Occipital lobe (tissue), 3 donors: ENCODE measurements at places on chromosomes 1 and 21. TPM values are rescaled to one million over a fixed set of nuclear protein-coding genes. Genes with fewer than 3 reads are reported as not detected.

GRCh38 chr1:15650433-15650832, 33.2 kb downstream of the DDI2 start:
- no peak for DNase-seq

GRCh38 chr1:68521286-68521685, 24.4 kb upstream of the DEPDC1 start:
- DNase-seq, result no peak

DNA sequence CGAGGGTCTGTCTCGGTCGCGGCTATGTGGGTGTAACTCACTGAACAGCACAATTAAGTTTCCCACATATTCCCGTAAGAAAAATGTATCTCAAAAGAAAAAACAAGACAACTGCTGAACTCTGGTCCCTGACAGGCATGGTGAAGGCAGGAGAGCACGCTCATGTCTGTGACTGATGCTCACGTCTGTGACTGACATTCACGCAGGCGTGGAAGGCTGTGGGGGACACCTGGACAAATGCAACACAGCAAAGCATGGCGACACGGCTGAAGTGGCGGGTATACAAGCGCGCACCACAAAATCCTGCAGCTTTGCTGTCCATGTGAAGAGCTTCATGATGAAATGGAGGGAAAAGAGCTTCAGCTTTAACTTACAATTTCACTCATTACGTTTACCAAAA, 6.0 kb downstream of the PTTG1IP start:
- no peak for DNase-seq

DNA sequence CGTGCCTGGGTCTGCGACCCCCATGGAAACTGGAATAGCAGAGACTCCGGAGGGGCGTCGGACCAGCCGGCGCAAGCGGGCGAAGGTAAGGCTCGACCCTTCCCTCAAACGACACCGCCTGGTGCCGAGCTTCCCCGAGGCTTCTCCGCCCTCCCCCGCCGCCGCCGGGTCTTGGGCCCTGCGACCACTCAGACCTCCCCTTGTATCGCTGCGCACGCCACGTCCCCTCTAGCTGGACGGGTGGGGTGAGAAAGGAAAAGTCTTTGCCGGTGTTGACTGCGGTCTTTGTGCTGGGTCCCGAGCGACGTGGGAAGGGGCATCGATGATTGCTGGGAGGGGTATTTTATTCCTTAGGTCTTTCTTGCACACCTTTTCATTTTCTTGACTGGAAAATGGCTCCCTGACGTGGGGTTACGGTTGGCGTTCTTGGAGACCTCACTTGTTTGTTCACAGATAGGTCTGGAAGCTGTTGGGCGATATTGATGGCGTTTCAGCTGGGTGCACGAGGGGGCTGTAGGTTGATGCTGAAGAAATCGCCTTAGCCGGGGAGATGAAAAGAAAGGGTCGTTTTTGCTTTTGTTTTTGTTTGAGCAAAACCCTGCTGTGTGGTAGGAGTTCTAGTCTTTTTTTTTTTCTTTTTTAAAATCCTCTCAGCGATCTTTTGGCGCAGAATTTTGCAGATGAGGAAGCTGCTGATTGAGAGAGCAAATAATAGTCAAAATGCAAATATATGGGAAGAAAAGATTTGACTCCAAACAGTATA, 776 bp downstream of the KDM1A start:
- DNase-seq, result no peak

- no peak for DNase-seq
These were observed 27.2 kb upstream of the KIF21B start for GRCh38 chr1:201050515-201051277.

- no peak for DNase-seq
These were observed 657.0 kb downstream of the AMY1C start for GRCh38 chr1:104406728-104407127.

DNA sequence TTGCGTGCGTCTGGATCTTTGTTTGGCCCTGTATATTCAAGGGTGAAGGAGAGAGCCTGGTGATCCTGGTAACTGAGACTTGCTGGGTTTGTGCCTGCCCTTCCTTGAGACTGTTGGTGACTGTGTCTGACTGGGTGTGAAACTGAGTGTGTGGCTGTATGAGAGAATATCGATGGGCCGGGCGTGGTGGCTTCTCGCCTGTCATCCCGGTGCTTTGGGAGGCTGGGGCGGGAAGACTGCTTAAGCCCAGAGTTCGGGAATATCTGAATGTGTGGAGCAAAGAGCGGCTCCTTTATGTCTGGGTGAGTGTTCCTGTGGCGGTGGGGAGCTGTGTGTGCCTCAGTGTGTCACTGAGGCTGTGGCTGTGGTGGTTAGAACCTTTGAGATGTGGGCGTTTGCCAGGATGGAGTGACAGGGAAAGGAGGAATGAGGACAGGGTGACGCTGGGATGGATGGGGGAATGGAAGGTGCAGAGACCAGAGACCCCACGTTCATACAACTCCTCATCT, 2.7 kb upstream of the MARCKSL1 start:
- DNase-seq, result no peak

DNA sequence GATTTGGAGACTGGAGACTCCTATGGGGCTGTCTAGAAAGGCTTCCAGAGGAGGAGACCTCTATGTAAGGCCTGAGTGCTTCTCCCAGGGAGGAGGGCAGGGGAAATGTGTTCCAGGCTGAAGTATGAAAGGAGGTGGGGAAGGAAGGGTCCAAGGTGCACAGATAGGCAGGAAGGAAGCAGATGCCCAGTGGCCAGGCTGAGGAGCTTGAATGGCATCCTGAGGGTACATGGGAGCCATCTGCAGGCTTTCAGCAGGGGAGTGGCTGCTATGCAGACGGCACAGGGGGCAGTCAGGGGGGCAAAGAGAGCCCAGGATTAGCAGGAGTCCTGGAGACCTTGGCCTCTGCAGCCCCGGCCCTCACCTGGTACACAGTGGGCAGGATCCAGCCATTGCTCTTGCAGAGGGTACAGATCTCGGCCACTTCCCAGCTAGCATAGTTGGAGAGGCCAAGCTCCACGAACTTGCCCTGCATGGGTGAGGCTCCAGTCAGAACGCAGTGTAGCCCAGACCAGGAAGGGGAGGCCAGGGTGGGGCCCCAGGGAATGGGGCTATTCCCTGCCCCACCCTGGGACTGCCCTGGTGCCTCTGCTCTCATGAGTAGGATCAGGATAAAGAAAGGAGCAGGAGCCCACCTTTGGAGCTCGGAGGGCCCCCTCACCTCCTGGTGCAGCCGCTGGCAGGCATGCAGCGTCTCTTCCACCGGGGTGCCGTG, 4.0 kb downstream of the AKR7A2 start:
- DNase-seq, result no peak

DNA sequence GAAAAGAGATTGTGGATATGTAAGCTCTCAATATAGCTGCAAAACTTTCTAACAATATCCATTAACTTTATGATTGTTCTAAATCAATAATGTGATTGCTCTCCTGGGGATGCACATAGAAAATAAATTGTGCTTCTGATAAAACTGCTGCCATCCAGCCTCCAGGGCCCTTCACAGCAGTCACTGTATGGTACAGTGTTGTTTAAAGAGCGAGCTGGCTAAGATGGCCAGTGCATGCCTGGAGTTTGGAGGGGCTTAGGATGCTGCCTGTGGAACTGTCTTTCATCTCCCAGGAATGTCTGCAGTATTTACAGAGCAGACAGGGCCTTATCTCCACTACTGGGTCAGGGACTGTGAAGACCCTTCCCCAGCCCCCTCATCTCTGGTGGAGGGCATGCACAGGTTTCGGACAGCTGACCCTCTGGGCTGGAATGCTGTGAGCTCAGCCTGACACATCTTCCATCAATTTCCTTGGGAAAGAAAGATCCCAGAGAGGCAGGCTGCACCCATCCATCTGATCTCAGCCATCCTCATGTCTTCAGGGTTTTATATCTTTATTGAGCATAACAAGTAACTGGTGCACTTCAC, 137.0 kb downstream of the PLPP3 start:
- DNase-seq, result no peak

GRCh38 chr21:21929789-21930188, 931.6 kb downstream of the NCAM2 start:
- no peak for DNase-seq

DNA sequence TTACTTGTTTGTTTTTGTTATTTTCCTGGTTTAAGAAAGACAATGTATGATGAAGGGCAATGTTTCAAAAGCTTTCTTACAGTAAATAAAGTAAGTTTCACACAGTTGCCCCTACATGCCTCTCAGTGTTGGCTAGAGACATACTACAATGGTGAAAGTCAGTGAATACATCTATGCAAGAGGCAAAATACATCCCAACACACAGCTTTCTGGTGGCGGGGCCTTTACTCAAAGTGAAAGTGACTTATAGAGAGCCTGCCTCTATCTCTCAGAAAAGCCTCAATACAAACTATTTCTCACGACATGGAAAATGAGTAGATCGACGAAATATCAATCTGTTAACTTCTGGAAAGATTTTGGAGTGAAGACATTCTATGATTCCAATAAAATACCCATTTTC, 122.3 kb downstream of the SLC30A10 start:
- DNase-seq, result no peak

GRCh38 chr1:114453361-114453784, 57.6 kb downstream of the TRIM33 start:
- no peak for DNase-seq

- DNase-seq, result no peak
These were observed 408.8 kb downstream of the PLA2G4A start for GRCh38 chr1:187237542-187237941.

GRCh38 chr1:192763243-192763642, 45.6 kb upstream of the RGS2 start:
- DNase-seq, result no peak

DNA sequence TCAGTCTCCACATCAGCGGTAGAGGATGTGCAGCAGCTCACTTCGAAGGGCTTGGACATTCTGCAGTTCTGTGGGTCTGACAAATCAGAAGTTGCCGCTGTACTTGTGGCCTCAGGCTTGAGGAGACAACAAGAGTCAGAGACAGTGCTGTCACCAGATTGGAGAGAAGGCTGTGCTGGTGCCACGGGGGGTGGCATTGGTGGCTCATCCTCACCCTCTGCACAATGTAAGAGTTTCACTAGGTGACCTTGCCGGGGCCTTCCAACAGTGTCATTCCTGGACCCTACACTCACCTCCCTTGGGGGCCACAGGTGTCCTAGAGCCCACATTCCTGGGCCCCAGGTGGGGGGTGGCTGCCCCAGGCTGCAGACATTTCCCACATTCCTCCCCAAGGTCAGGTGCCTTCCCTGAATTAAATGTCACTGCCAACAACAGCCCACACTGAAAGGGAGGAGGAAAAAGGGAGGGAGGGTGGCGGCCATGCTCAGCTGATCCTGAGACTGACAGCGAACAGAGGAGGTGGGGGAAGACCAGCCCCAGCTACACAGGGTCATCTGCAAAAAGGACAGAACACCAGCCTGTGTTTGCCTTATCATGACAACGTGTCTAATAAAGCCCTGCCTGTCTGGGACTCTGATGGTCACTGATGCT, 46.4 kb downstream of the TMCC2 start:
- DNase-seq, result no peak

GRCh38 chr1:208172423-208173145, 71.6 kb downstream of the PLXNA2 start:
- no peak for DNase-seq

DNA sequence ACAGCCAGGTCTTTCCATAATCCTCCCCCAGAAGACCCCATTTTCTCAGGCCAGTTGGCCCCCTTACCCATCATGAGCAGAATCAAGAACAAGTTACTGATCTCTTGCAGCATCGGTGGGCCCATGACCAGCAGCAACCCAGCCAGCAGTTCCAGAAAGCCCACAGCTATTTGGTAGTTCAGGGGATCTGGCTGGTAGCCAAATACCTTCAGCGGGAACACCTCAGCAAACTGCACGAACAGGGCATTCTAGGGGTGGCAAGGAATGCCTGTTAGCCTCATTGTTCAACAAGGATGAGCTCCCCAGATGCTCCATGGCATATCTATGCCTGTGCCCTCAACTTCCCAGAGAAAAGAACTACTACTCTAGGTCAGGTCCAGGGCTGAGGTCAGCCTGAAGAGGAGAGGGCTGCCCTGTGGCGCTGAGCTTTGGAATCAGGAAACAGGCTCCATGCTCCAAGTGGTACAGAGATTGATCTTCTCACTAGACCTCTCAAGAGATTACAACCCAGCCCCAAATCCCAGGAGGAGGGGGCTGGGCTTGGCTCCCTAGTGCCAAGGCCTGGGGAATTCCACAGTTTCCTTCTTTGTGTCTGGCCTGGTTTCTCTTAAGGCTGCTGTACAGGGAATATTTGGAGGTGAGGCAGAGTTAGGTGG, 1.3 kb downstream of the TMEM35B start:
- no peak for DNase-seq

- DNase-seq, result no peak
These were observed 556.7 kb upstream of the TMPRSS15 start for GRCh38 chr21:18960306-18960705.

DNA sequence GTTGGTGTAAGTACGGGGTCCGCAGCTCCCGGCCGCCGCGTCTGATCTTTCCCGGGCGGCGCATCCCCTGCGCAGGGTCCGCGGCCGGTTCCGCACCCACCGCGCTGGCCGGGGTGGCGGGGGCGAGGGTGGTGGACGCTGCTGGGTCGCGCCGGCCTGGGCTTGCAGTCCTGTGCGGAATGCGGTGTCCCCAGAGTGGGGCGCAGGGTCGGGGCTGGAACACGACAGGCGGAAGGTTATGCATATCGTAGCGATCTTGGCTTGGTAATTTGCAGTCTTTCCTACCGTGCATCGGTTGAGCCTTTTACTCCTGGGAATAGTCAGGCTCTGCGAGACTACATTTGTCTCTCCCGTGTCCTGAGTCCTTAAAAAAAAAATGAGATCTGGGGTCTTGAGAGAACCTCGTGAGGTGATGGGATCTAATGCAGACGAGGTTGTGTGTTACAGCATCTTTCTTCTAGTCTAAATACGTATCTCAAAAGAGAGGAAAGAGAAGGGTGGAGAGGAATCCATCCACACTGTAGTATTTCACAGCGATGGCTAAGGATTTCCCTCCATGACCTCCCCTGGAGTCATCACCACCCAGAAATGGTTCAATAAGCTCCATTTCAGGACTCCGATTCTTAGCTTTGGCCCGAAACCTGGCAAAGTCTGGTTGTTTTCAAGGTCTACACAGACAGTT, 572 bp downstream of the ATP1B1 start:
- DNase-seq, result no peak

- DNase-seq, result no peak
These were observed 52.5 kb downstream of the LRRC8D start for GRCh38 chr1:89873288-89873687.

- no peak for DNase-seq
These were observed 45.7 kb downstream of the WNT9A start for GRCh38 chr1:227901906-227902640.

GRCh38 chr1:41672173-41672572, 187.7 kb upstream of the EDN2 start:
- DNase-seq, result no peak

DRAM2 gene
- 59.6 TPM for total RNA-seq

TBX19 gene
- 0.31 TPM for total RNA-seq

PALMD gene
- total RNA-seq, result 30.4 TPM

PIGR gene
- total RNA-seq, result not detected

PFKL gene
- total RNA-seq, result 107 TPM

CSMD2 gene
- total RNA-seq, result 38.4 TPM

FAM167B gene
- total RNA-seq, result 2.0 TPM

LCE1B gene
- not detected for total RNA-seq

MAP3K7CL gene
- 1.6 TPM for total RNA-seq

PGLYRP4 gene
- not detected for total RNA-seq

SH2D5 gene
- total RNA-seq, result 0.62 TPM

PTGS2 gene
- total RNA-seq, result 1.7 TPM
